ENCODE measurements at places on chromosomes 4 and X.

DNA sequence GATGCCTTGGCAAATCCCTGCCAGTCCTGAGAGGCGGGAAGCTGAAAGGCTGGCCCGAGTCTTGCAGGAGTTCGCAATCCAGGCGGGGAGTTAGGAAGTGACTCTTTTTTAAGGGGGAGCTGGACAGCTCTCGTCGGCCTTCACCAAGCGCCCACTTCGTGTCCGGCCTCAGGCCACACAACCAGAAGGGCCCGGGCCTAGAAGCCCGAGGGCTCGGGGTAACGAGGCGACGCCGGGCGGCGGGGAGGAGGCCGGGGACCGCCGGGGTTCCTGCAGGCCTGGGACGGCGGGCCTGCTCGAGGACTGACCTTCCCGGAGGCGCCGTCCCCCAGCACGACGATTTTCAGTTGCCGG, 395 bp downstream of the RAB28 start:
- DNase-seq: peak; percentile 79

- DNase-seq: no peak
Observed at GRCh38 chr4:98662626-98663225, 4.3 kb upstream of the TSPAN5 start.

GRCh38 chrX:1390621-1391369, 1.1 kb downstream of the SLC25A6 start:
- no peak for DNase-seq

GRCh38 chr4:17875402-17876070, 64.8 kb downstream of the NCAPG start:
- DNase-seq: no peak

DNA sequence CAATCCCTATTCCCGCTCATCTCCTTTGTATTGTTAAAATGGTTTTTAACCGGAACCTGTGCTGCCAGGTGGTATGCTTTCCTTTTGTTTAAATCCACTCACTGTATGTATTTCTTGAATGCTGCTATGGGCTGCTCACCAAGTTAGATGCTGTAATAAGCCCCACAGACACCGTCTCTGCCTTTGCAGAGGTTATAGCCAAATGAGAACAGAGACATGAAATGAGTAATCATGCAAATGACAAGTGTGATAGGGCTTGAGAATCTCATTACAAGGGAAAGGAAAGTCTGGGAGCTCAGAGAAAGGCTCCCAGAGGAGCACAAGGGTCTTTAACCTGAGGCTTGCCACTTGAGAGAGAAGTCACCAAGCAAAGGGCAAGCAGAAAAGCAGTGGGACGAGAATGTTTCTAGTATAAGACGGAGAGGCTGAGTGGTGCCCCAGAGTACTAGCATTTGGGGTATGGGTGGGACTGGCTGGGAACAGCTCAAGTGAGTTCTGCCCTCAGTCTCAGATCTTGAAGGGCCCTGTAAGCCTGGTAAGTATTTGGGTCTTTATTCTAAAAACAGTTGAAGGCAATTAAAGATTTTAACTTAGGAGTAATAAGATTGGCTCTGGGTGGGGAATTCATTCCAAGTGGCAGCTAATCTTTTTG, 110.8 kb upstream of the H2AZ1 start:
- no peak for DNase-seq

DNA sequence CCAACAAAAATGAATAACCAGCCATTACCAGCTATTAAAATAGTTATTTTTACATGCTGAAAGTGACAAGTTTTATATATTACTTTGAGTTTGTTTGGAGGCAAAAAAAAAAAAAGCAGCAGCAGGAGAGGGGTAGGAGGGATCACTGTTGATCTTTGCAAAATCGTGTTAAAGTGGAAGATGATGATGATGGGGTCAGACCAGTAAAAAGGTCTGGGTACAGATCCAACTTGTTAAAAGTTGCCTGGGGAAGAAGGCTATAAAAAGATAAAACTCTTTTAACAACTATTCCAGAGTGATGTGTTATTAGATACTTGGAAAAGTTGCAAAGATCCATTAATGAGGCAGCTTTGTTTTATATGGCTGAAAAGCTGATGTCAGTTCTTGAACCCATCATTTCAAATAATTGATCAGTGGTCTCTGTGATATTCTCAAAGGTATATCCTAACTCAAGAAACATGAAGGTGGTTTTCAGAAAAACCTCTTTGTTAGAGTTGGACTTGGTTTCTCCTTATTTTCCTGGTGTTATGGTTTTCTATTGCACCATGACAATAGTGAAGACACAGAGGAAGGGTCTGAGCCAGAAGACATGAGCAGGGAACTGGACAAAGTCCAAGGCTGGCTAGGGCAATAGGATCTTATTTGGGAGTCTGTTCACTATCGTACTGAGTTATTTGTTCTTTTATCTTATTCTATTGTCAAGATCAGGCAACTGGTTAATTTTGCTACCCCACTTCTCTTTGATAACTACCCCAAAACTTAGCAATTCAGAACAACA, 44.8 kb downstream of the EDNRA start:
- DNase-seq: no peak

DNA sequence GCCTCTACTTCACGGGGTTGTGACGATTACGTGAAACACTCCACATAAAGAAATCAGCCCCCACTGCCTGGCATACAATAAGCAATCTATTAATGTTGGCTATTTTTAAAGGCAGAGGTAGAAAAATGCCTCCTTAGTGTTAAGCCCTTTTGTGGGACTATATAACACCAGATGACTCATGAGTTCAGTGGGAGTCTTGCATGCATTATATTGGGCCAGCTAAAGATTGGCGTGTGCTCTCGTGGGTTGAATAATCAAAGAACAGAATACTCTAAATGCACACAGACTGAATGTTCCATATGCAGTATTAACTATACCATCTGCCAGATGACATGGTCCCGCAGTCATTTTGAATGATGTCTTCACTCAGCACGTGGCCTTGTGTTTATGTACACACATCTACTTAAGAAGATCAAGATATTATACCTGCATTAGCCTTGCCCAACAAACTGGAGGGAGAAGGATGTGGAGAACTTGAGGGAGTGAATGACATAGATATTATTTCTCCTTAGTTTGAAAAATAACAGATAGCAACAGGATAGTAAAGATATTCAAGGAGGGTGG, 85.0 kb upstream of the MYOZ2 start:
- no peak for DNase-seq

DNA sequence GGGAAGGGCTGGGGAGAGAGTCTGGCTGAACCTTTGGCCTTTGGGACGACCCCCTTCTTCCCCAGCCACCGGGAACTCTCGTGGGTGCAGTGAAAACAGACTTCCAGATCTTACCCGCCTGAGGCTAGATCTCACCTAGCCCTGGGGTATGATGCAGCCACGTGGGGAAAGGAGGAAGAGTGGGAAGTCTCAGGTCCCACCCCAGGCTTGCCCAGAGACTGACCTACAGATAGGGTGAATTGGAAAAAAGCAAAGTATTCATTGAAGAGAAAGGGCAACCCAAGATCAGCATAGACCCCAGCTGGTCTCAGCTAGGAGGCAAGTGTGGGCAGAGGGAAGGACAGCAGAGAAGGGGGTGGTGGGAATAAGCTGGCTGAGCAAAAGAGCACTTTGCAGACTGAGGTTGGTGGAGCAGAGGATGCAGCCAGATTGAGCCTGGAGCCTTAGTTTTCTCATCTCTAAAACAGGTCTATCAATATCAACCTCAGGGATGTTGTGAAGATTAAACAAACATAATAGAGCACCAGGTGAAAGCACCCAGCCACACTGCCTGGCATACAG, 4.2 kb upstream of the EFNB1 start:
- DNase-seq: no peak

- DNase-seq: peak; percentile 35
Observed at GRCh38 chr4:121358473-121358872, 22.3 kb downstream of the QRFPR start.

GRCh38 chr4:20617678-20618396, 82.4 kb upstream of the PACRGL start:
- no peak for DNase-seq

DNA sequence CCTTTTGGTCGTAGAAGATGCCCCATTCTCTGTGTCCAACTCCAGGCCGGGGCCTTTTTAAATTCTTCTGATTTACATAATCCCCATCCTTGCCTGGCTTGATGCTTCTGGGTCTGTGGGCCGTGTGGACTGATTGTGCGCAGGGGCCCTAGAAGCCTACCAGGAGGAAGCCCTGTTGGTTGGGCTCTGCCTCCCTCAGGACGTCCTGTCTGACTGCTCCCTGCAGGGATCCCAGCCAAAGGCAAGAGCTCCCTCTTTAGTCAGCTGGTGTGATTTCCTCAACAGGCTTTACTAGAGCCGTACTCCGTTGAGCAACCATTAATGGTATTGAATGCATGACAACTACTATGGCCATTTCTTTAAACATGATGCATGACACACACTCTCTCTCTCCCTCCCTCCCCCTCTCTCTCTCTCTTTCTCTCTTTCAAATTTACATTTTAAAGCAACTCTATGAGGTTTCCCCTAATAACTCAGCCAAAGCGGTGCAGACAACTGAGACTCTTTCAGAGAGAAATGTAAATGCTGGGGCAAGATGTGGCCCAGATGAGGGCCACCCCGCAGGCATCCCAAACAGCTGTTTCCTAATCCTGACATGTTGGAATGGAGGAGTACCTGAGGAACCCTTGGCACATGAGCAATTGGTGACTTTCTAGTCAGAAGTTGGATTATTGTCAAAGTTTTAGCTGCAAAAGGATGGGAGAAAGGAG, 117.3 kb downstream of the DRD5 start:
- peak; percentile 6 for DNase-seq

GRCh38 chrX:8841911-8842310, 40.7 kb upstream of the FAM9A start:
- DNase-seq: no peak

DNA sequence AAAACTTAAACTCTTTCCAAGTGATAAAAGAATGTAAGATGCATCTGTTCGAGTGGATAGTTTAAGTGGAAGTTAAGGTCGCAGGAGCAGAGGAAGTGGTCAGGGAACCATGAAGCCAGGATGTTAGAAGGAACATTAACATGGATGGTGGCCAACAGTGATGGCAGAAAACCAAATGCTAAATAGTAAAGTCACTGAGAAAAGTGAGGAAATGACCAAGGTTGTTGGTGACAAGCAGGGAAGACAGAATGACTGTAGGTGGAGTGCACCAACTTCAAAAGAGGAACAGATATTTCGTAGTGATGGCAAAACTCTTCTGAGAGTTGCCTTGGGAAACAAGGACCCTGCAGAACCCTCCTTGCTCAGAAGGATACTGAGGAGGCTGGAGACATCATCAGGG, 226.2 kb downstream of the PALLD start:
- DNase-seq: peak; percentile 66
